Activated CD4-positive, alpha-beta T cell treated with anti-CD3 and anti-CD28 coated beads, Interleukin-10, Interleukin-2, amounts not matched to agents 100 ng/mL and 50 ng/mL, durations not matched to agents 16 hours and 8 hours (primary cell): ENCODE measurements at places on chromosomes 7 and 10.

DNA sequence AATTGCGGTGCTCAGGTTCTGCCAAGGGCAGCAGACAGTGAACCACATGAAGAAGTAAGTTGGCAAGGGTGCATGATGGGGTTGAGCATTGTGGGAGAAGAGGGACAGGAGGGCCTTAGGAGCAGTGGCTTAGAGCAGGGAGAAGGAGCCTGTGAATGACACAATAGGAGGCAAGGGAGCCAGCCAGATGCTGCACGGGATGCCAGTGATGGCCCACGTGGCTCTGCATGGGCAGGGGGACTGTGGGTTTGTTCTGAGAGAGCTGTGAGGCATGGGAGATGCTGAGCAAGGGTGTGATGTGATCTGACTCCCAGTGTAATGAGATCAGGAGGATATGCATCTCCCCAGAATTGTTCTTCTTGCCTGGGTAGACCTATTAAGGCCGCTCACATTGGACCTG is 60.9 kb downstream of the C10orf90 start:
- no peak for DNase-seq

DNA sequence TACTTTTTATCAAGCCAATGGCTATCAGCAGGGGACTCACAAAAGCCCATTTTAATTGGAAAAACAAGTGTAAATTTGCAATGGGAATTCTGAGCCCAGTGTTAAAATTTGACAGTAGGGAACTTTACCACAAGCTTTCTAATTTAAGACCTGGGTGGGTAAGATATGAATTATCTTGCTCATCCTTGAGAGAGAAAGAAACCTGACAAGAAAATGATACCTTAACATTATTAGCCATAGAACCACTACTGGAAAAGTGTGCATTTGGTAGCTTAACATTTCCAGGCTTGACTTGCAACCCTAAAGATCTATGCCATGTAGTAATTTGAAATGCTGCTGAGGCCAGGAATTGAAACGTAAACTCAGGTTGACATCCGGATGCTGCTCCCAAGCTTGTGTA is 2.7 kb upstream of the ST8SIA6 start:
- no peak for DNase-seq

DNA sequence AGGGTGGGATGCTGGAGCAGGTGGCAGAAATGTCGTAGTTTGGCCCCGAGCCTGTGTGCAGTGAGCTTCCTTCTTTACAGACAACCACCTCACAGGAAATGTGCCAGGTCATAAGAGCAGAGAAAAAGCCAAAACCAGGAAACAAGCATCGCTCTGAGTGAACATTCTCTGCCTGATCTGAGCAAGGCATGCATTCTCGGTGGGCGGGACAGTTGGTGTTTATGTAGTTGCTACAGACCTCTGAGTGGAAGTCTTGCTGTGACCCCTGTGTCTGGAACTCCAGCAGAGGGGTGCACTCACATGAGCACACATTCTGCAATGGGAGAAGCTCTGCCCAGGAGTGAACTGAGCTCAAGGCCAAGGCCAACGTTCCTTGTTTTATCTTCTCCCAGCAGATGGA is 230.1 kb downstream of the TCERG1L start:
- DNase-seq, result peak; percentile 44

DNA sequence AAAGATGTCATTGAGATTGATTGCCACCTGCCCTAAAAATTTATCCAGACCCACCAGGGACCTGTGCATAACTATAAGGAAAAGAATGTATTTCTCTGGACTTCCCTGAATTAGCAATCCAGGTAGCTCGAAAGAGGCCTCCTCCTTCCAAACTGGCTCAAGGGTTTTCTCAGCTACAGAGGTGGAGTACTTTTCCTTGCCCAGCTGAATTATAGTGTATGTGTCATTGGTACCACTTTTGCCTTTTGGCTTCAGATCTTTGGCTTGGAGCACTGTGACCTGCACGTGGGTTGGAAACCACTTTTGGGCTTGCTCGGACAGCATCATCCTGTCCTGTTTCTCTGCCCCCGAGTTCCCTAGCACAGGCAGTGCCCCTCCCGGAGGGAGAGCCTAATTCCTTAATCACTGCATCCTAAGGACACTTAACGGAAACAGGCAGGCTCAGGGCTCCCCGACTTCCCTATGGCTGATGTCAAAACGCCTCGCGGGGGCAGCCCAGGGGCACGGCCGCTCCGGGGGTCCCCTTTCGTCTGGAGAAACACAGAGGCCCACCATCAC is 825 bp downstream of the RAB11FIP2 start:
- peak; percentile 40 for DNase-seq

DNA sequence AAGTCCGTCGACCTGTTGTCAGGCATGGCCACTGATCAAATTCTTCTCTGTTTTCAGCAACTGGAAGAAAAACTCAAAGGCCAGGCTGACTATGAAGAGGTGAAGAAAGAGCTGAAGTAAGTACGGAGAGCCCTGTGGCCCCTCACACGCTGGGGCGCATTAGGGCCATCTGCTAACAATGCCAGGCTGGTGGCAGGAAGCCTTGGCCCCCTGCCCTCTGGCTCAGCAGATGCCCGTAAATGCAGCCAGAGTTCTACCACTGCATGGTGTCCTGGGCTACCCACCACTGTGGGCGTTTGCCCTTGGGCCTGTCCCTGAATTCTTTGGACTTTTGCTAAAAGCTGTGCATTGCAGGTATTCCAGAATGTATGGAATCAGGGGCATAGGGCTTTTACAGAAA is 96.9 kb upstream of the SH2B2 start:
- DNase-seq, result no peak

DNA sequence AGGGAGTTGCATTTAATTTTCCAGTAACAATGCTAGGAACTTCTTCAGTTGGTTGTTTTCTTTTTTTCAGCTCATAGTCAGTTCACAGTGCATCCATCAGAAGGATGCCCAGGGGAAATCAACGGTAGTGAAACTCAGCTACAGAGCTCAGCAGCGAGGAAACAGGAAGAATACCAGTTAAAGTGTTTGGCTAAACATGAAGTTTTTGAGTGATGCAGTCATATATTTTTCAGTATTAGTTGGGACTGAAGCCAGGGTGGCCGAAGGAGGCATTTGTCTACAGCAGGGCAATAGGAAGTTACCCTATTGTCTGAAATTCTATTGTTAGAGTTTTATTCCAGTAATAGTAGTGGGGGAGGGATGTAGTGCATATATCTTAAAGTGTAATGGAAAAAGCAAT is 45.3 kb upstream of the MALRD1 start:
- DNase-seq, result no peak

DNA sequence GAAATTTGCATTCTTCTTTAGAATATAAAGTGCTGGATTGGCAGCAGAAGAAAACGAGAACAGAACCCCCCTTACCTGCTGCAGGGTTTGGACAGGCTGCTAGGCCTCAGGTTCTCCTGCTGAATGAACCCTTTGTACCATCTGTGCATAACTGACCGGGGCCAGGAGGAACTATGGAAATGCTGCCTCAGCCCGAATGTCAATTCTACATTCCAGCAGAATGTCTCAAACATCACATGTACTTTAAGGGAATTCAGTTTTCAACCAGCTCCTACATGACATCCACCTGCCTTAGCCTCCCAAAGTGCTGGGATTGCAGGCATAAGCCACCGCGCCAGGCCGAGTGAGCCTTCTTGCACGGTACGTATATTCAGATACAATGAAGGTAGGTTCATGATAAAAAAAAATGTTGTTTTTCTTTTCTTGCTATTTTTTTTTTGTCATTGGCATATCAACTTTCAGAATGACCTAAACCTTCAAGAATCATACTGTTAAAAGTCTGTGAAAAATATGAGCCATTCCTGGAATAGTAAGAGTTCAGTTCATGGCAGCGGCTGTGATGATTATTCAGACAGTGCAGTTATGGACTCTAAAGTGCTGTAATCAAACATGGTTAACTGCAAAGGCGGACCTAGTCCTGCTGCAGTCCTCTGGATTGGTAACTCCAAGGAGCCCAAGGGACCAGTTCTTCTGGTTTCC is 84.4 kb upstream of the TNS3 start:
- no peak for DNase-seq

GRCh38 chr10:95242581-95243317 is 48.1 kb downstream of the PDLIM1 start:
- peak; percentile 55 for DNase-seq
